Fibroblast of skin of scalp (primary cell): ENCODE measurements at places on chromosomes 4 and X.
A peak's percentile ranks its signal among the peaks of the same experiment; 100 is the strongest.

- DNase-seq: no peak
These were observed 217.5 kb upstream of the GYPA start for GRCh38 chr4:144357975-144358374.

- DNase-seq: no peak
These were observed 46.1 kb upstream of the CTSO start for GRCh38 chr4:155999725-156000124.

- DNase-seq: no peak
These were observed 40.8 kb upstream of the SOD3 start for GRCh38 chr4:24754571-24754970.

DNA sequence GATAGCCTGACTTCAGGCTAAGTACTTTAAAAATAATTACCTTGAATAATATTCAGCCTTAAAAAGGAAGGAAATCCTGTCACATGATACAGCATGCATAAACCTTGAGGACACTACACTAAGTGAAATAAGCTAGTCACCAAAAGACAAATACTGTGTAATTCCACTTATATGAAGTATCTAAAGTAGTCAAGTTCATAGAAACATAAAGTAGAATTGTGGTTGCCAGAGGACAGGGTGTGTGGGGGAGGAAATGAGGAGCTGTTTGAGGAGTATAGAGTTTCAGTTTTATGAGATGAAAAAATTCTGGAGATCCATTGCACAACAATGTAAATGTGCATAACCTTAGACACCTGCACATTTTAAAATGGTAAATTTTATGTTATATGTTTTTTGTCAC is 5.6 kb upstream of the STPG2 start:
- DNase-seq: no peak

GRCh38 chr4:170391066-170391740 is 301.4 kb upstream of the AADAT start:
- peak; percentile 89 for DNase-seq

DNA sequence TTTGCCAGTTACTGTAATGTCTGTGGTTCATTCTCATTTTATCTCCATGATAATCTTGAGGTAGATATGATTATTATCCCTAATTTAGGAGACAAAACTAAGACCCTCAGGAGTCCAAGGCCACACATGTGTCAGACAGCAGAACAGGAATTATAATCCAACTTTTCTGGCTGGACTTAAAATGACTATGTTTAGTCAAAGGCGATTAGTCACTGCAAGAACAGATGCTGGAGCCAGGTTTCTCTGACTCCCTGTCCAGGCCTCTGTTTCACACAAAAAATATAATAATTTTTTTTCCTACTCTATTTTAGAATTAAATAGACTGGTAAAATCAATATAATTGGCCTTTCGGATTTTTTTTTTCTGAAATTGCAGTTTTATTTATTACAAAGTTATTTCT is 56.7 kb upstream of the TMEM131L start:
- DNase-seq: peak; percentile 69
